Substantia nigra (tissue), 51 donors: ENCODE measurements at places on chromosomes 3 and 15.

DNA sequence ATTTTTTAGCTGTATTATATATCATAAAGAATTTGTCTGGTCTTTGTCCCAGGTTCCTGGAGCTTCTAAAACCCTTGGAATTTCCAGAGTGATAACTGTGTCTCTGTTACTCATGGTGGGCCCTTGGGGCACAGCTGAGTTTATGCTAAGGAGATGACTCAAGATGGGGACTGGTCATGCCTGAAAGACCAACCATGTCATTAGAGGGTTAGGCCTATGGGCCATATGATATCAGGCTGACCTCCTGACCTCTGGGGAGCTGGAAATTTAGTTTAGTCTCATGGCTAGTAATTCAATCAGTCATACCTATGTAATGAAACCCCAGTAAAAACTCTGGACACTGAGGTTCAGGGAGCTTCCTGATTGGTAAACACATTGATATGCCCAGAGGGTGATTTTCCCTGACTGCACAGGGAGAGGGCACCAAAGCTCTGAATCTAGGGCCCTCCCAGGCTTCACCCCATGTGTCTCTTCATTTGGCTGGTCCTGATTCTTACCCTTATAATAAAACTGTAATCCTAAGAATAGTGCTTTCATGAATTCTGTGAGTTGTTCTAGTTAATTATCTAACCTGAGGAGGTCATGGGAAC lies 69.6 kb downstream of the EEFSEC start:
- DNase-seq: no peak

DNA sequence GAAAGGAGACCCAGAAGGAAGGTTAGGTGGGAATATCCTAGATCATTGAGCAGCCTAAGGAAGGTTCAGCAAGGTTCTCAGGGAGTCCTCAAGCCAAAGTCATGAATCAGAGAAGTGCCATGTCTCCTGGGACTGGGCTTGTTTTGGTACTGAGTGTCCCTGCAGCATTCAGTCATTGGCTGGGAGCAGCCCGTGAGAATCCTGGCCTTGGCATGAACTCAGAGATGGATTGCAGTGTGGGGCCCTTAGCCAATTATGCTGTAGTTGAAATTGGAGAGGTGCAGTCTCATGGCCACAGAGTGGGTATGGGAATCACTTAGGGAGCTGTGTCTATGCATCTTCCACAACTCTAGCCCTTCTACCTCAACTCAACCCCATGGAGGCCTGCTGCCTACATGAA lies 17.0 kb upstream of the PPM1L start:
- DNase-seq: no peak

- no peak for DNase-seq
Observed at GRCh38 chr3:129161860-129162271, 1.0 kb upstream of the ISY1 start.

- DNase-seq: no peak
Observed at GRCh38 chr3:67832817-67833216, 178.4 kb upstream of the SUCLG2 start.

DNA sequence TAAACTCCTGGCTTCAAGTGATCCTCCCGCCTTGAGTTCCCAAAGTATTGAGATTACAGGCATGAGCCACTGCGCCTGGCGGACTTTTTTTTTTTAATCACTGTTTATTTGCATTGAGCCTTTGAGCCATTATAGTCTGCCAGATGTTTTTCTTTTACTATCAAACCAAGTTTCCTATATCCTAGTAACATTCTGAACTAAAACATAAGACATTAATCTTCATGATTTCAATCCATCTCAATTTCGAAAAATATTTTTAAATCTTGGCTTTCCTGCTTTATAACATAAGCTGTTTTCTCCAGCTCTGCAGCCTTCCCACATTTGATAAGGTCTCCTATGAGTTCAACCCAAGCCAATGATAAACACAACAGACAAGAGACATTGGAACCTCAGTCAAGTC lies 75.4 kb downstream of the UMPS start:
- no peak for DNase-seq
